ENCODE measurements at places on chromosomes 7 and 10. TPM values are rescaled to one million over a fixed set of nuclear protein-coding genes. Genes with fewer than 3 reads are reported as not detected.

INA gene
- total RNA-seq: 1.3 TPM

CCL26 gene
- total RNA-seq: not detected

UCMA gene
- total RNA-seq: not detected

CCDC172 gene
- not detected for total RNA-seq

HYAL4 gene
- total RNA-seq: not detected

SFRP4 gene
- total RNA-seq: not detected

NME8 gene
- total RNA-seq: not detected
